ENCODE measurements at places on chromosomes 6 and 20. TPM values are rescaled to one million over a fixed set of nuclear protein-coding genes. Genes with fewer than 3 reads are reported as not detected.

Gene OOEP
- polyA plus RNA-seq: 0.43 TPM

Gene OR12D3
- polyA plus RNA-seq: not detected

DNA sequence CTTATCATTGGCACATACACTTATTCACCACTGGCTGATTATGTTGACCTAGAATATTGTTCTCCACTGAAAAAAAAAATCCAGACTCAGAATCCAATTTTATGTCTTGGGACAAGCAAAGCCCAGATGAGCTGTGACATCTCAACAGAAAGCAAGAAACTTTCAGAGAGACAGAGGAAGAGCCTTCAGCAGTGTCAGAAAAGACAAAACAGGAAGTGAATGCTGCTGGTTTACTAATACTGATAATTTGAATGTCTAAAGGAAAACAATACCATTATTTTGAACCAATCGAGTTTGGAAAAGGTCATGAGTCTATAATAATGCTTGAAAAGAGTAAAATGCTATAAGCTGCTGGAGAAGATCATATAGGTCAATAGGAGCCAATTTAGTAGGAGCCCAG is 179.8 kb upstream of the RIMS1 start:
- DNase-seq: no peak

DNA sequence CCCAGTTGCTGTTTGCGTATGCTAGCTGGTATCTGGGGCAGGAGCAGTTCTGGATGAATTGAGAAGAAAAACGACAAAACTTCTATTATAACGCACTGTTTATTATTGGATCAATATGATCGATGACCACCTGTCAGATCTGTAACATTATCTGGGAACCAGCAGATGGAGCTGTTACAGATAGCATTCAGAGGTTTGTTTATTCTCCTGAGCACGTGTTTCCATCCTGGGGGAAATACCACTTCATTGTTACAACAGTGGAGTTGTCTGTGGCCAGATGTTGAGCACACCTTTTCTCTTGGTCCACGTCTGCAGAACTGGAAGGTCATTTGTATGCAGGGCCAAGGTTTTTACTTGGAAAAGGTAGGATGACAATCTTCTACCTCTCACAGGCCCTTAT is 16.0 kb upstream of the NKX2-2 start:
- DNase-seq: no peak

- DNase-seq: no peak
These were observed 58.2 kb upstream of the VGLL2 start for GRCh38 chr6:117206944-117207687.

DNA sequence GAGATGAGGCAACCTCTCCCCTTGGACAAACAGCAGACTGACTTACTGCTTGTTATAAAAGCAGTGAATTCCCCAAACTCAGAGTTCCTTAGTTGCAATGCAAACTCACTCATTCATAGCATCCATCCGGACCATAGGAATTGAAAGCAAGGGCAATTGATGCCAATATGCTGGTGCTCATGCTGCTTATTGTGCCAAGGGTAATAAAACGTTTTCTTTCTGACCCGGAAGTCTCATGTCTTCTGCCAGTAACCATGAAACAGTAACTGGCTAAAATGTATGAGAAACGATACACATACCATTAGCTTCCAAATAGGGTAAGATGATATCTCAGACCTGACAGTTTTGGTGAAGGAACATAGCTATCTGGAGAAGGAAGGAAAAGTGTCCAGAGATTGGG is 18.1 kb downstream of the PRKN start:
- no peak for DNase-seq

- no peak for DNase-seq
These were observed 636.6 kb upstream of the MAN1A1 start for GRCh38 chr6:119985952-119986736.

- no peak for DNase-seq
These were observed at the start of gene NRN1 for GRCh38 chr6:6006428-6007365. TSS of gene NRN1 (minus strand) at chr6:6006925. CDS start at chr6:6006749, 176 bp downstream.

DNA sequence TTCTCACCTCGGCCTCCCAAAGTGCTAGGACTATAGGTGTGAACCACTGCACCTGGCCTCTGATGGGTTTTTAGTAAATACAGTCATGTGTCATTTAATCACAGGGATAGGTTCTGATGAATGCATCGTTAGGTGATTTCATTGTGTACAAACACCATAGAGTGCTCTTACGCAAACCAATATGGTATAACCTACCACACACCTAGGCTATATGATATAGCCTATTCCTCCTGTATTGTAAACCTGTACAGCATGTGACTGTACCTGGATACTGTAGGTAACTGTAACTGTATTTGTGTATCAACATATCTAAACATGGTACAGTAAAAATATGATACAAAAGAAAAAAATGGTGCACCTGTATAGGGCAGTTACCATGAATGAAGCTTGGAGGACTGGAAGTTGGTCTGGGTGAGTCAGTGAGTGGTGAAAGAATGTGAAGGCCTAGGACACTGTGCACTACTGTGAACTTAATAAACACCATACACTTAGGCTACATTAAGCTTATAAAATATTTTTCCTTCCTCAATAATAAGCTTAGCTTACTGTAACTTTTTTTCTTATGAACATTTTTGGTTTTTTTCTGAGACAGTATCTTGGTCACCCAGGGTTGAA is 10.0 kb downstream of the BICRAL start:
- no peak for DNase-seq

- no peak for DNase-seq
These were observed 14.0 kb downstream of the ETV7 start for GRCh38 chr6:36373368-36374019.

DNA sequence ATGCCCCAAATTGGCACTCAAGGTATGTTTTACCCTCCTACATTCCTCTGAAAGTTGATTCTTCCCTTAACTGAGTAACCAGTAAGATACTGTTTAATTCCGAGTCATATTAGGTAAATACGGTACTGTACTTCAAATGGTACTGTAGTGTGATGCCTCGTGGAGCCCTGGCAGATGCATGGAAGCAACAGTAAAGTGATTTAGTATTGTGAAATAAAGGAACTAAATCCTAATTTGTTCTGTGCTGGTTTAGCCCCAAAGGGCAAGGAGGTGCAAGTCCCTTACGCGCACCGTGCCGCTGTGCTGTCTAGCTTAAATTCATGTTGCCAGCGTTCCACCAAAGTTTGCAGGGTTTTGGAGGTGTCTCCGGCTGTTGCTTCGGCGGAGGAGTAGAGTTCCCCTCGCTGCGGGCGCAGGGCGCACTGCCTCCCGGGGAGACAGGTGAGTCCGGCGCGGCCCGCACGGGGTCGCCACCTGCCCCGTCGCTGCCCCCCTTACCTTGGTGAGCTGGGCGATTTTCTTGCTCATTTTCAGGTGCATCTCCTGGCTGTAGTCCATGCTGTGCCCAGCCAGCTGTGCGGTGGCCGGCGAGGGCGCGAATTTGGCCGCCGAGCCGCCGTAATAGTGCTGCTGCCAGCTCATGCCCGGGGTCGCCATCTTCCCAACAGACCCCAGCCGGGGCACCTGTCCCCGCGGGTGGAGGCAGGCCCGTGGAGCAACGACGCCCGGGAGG is 655 bp downstream of the FAM184A start:
- DNase-seq: peak; percentile 39

DNA sequence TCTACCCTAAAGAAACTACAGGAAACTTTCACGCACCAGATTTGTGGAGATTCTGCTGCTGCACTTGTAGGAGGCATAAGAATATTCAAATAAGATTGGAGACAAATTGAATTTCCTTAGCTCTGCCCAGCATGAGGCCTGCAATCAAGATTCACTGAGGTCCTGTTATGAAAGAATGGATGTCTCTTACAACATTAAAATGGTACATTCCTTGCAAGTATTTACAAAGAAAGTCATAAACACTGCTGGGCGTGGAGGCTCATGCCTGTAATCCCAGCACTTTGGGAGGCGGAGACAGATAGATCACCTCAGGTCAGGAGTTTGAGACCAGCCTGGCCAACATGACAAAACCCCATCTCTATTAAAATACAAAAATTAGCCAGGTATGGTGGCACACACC is 74.0 kb upstream of the MAP3K4 start:
- peak; percentile 42 for DNase-seq

Data from large intestine (tissue), 12 donors.